Cortex of kidney (tissue), 1 donor: ENCODE measurements at places on chromosomes 7 and 10.

GRCh38 chr10:133564816-133565215 lies 567 bp downstream of the SYCE1 start:
- no peak for DNase-seq

- DNase-seq = no peak
Observed at GRCh38 chr10:49359349-49360270, 36.3 kb downstream of the DRGX start.

GRCh38 chr7:149753375-149754233 lies 19.8 kb downstream of the ZNF467 start:
- no peak for DNase-seq

- DNase-seq = no peak
Observed at GRCh38 chr7:78939669-78940068, 513.8 kb downstream of the MAGI2 start.

DNA sequence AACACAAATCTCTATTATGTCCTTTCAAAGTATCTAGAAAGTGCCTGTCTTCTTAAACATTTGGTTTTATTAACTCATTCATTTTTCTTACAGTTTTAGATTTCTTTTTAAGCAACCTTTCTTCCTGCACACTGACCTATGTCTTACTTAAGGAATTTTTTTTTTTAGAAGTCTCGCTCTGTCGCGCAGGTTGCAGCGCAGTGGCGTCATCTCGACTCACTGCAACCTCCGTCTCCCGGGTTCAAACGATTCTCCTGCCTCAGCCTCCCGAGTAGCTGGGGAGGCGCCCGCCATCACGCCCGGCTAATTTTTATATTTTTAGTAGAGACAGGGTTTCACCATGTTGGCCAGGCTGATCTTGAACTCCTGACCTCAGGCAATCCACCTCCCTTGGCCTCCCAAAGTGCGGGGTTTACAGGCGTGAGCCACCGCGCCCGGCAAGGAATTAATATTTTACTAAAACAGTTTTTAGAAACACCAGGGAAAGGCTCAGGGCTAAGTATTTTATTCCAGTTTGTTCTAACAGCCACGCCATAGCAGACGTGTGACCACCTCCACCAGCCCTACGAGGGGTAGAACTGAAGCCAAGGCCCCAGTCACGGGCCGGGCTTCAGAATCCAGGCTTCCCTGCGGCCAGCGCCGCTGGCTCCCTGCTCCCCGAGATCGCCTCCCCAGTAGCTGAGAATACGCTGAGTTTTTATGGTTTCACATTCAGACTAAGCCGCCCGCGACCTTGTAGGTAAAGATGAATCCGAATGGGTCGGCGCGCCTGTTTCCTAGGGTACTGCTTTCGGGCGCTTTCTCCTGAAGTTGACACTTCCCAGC lies 941 bp upstream of the LUC7L2 start:
- DNase-seq = no peak

GRCh38 chr7:101121991-101122932 lies 4.6 kb upstream of the SERPINE1 start:
- no peak for DNase-seq

DNA sequence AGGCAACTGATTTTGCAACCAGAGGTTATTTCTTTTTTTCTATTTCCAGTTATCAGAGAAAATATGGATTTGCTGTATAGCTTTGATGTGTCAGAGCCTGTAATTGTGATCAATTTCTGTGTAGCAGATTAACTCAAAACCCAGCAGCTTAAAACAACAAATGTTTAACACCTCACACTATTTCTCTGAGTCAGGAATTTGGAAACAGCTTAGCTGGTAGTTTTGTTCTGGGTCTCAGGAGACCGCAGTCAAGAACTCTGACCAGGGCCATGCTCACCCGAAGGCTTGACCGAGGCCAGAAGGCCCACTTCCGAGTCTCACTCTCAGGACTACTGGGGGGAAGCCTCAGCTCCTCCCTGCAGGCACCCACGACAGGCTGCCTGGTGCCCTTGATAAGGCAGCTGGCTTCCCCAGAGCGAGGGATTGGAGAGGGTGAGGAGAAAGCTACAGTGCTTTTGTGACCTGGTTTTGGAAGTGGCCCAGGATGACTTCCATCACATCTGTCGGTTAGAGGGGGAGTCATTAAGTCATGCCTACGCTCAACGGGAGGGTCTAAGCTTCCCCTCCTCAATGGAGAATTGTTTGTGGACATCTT lies 105.7 kb upstream of the SHH start:
- no peak for DNase-seq

DNA sequence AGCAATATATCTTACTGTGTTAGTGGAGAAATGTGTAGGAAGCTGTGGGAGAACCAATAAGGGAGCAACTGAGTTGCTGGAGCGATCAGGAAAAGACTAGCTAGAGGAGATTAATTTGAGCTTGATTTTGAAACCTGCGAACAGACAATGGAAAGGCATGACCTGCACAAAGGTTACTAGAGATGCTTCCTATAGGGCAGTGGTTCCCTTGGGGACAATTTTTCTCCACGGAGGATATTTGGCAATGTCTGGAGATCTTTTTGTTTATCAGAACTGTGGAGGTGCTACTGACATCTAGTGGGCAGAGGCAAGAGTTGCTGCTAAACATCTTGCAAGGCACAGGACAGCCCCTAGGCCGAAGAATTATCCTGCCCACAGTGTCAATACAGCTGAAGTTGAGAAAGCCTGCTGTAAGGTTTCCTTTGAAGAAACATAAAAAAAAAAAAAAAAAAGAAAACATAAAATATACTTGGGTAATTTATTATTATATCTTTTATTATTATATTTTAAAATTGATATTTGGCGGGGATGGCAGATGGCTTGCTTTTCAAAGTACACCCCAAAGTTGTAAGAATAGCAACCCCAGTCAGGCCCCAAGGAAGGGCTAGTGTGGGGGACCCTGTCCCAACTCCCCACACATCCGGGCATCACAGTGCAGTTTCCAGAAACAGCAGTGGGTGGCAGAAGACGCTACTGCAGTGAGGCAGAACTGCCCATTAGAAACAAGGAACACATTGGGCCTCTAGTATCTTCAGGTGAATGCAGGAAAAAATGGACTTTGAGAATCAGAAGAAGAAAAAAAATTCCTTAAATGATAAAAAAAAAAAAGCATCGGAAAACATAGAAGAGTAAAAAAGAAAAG lies 481.6 kb downstream of the SH2D4B start:
- no peak for DNase-seq

DNA sequence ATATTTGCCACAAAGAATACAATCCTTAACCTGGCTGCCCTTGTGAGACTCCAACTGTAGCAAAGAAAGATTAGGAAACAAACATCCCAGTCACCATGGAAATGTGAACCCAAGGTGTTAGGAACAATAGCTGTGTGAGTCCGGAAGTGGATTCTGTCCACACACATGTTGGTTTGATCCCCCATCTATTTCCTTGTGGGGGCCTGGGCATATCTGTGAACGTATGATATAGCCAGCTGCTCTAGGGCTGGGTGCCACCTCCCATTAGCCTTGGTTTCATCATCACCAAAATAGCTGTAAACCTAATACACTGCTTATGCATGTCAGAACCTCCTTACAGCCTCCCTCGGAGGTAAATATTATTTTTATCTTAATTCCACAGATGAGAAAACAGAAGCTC lies 26.4 kb downstream of the GRK5 start:
- no peak for DNase-seq

DNA sequence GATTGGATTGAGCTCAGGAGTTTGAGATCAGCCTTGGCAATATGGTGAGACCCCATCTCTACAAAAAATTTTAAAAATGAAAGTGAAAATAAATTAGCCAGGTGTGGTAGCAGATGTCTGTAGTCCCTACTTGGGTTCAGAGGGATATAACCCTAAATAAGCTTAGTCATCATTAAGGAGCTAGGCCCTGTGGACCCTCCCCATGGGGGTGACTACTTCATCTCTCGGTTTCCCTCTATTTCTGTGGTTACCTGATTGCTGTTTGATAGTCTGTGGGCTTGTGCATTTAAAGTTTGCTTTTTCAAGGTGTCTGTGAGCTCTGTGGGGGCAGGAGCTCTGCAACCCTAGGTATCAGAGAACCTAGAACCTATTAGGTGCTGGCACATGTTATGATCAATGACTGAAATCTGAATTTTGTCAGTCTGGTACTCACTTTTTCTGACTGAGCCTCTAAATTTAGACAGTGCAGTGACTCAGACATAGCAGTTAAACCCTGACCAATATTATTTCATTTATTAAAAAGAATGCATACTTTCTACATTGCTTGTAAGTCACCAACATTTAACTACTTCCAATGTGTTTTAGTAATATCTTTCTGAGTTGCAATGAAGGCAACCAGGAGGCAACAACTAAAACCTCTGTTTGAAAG lies 8.1 kb upstream of the CUZD1 start:
- DNase-seq = no peak

GRCh38 chr10:56449770-56450169 lies 88.7 kb upstream of the ZWINT start:
- no peak for DNase-seq

- DNase-seq = no peak
Observed at GRCh38 chr7:93014410-93014809, 103.4 kb downstream of the SAMD9 start.

GRCh38 chr10:421170-421569 lies 268.3 kb downstream of the DIP2C start:
- DNase-seq = no peak

DNA sequence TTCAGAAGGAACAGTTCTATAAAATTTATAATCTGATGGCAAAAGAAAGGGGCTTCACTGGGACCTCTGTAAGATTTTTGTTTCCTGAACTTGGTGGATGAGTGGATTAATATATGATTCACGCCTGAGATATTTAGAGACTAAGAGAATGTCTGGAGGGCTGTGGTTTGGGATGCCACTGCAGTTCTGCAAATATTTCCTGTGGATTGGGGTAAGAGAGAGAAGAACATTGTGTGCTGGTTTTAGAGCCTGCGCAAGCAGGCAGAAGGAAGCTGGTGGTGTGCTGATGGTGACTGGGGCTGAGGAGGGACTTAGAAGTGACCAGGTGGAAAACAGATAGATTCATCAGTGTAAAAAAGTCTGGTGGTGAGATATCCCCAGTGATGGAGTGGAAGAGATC lies 87.0 kb downstream of the SUGCT start:
- DNase-seq = no peak

GRCh38 chr10:70954381-70955176 lies 66.2 kb upstream of the PCBD1 start:
- no peak for DNase-seq

DNA sequence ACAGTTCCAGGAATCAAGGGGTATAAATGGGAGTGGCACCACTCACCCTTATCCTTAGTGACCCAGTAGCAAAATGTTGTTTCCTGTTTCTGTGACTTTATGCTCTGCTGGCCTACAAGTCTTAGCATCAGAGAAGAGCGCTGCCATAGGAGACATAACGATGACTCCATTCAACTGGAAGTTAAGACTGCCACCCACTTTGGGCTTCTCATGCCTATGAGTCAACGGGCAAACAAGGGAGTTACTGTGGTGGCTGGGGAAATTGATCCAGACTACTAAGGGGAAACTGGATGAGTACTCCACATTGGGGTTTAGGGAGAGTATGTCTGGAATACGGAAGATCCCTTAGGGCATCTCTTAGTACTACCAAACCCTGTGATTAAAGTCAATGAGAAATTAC lies 40.6 kb upstream of the PIK3CG start:
- DNase-seq = no peak

- no peak for DNase-seq
Observed at GRCh38 chr10:71268247-71268691, 50.8 kb upstream of the SLC29A3 start.

- no peak for DNase-seq
Observed at GRCh38 chr10:56269181-56269580, 91.9 kb downstream of the ZWINT start.

- no peak for DNase-seq
Observed at GRCh38 chr10:93837822-93838221, 56.0 kb upstream of the SLC35G1 start.

GRCh38 chr10:28171468-28172222 lies 131.2 kb downstream of the MPP7 start:
- no peak for DNase-seq

- DNase-seq = no peak
Observed at GRCh38 chr10:48598936-48599829, 5.7 kb downstream of the ARHGAP22 start.

DNA sequence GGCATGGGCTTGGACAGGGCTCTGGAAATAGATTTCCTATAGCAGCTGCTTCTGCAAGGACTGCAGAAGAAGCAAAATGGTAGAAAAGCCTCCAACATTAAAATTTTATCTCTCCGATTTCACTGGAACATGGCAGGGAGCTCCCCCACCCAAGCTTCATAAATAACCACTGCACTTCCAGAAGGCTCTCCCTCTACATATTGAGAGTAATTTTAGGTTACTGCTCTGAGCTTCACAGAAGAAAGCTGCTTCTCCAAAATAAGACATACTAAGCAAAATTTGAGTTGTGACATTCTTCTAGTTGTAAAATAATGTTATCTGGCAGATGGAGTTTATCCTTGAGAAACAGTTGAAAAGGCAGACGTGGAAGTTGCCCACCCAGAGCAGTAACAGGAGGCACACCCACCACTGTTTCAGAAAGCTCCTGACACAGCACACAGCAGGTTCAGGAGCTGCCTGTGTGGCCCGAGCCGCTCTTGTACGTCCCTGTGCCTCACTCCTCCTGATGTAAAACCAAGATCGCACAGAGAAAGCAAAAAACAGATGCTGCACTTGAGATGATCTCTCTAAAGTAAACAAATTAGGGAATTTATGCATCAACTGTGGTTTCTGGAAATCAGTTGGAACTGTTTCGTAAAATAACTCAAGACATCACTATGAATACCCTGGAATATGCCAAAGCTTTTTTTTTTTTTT lies 621.0 kb downstream of the PARD3 start:
- no peak for DNase-seq

- DNase-seq = no peak
Observed at GRCh38 chr10:73875139-73875475, 752 bp upstream of the CAMK2G start.

GRCh38 chr7:68122801-68123200 lies 1126.2 kb downstream of the TYW1 start:
- DNase-seq = no peak

DNA sequence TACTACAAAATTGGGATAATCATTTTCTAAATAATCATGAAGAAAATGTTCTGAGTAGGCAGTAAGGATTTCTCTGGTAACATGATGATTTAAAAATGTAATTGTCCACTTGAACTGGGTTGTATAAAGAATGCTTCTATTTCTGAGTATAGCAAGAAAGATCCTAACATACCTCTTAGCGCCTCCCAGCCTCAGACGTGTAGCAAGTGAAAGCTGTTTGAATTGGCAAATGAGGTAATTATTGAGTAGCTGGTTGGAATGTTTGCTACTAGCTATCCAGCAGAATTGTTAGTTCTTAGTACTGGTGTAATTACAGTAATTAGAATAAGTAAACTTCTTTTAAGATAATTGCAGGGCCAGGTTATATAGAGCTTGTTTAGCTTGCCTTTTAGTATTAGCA lies 47.9 kb downstream of the SEPTIN7 start:
- no peak for DNase-seq
